ENCODE measurements at places on chromosomes 1 and 21.

DNA sequence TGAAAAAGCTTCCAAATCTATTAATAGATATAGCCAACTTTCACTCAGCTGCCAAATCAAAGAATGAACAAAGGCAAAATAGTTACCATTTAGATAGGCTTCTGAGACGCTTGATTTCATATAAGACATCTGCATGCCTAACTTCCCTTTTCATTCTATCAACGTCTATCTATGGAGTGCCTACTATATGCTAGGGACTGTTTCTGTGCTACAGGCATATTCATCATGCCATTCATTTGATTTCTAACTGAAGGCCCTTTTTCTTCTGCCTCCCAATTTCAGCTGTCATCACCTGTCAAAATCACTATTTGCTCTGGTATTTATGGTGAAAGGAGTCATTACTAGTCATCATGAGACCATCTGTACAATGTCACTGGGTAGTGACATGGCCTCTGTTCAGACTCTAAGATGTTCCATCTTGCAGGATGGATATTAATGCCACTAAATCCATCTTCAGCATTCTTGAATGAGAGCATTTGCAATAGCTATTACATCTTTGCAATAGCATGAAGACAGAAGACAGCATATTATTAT lies 4.3 kb upstream of the KRTAP13-1 start:
- DNase-seq = no peak

- DNase-seq = no peak
These were observed 10.8 kb upstream of the KIF14 start for GRCh38 chr1:200631375-200631774.

- DNase-seq = no peak
These were observed 38.5 kb upstream of the BCL9 start for GRCh38 chr1:147502760-147503159.

DNA sequence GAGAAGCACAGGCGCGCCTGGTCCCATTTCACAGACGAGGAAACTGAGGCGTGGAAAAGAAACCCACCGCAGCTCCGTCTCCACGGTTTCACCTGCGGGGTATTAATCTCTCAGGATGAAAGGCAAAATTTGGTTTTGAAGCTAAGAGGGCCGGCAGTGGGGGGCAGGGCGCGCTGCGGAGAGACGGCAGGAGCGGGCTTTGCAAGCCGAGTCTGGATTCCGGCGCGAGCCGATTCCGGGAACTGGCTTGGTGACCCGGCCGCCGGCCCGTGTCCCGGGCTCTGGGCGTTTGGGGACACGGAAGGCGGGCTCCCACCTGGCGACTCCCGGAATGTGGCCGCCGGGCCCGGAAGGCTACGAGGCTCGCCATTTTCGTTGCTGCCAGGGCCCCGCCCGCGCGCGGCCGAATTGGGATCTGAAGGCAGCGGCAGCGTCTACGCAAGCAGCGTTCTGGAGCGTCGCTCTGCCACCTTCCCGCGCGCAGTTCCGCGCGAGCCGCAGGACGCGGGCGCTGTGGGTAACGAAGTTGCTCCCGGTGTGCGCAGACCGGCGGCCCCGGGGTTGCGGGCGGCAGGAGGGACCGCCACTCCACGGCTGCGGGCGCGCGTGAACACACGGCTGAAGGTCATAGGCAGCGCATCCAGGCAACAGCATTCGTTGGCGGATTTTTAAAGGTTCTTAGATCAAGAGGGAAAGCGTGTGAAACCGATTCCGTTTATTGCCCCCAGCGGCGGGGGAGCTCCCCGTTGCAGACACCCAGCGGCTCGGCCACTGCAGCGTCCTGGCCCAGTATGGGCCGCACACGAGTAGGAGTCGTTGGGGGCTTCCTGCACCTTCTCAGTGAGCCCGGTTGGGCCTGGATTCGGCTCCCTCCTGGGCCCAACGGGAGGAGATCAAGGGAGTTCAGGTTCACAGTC lies 5.4 kb upstream of the PRDM16 start:
- DNase-seq = no peak
